EH (cell line): ENCODE measurements at places on chromosomes 3 and 15.
A peak's percentile ranks its signal among the peaks of the same experiment; 100 is the strongest.

DNA sequence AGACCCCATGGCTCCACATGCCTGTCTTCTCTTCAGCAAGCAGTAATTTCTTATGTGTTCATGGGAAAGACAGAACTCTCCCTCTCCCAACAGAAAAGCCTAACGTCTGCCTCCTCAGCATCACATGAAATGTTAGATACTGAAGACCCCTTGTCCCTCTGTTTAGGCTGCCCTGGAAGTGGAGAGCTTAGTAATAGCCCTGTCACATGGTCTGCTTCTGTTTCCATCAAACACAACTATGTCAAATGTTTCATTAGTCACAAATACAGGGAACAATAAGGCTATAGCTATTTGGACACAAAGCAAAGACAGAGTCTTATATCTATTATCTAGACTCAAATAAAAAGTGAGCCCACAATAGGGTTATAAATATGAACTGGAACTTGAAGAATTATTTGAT lies 190.3 kb upstream of the TRIM42 start:
- DNase-seq = no peak

GRCh38 chr15:72176159-72176558 lies 21.4 kb downstream of the GRAMD2A start:
- DNase-seq = no peak

DNA sequence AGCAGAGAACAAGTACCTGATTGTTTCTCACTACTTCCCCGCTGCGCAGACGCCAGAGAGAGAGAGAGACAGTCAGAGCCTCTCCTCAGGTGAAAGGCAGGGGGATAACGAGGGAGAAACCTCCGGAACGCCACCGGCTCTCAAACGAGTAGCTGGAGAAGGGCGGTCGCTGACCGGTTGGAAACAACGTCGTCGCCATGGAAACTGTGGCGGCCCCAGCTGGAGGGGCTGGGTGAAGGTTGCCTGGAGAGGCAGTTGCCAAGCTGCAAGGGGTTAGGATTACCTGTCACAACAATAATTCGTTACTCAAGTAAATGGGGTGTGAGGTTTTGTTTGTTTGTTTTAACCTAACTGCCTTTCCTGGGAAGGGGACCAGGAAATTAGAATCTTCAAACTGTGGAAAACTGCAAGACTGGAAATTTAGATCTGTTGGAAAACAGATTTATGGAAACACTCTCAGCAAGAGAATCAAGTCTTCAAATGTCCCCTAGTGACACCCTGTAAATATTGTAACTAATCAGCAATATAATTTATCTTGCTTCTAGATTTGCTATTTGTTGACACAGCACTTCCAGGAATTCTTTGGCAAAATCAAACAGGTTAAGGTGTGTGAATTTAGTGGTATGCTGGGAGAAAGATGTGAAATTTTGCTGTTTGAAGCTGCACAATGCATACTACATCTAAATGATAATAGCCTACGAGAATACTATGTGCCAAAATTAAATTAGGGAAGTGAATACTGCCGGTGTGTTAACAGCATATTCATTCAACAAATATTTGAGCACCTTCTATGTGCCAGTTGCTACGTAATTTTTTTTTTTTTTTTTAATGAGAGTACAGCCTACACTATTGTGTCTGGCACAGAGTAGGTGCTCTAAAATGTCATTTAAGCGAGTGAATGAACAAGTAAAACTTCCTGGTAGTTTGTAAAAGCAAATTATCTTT lies at the start of gene DNAH12:
DNAH12 (minus strand) TSS at position 164 of the 945 bp plus-strand sequence. CDS start 1,474 bp downstream, outside the sequence.
- peak; percentile 23 for DNase-seq

DNA sequence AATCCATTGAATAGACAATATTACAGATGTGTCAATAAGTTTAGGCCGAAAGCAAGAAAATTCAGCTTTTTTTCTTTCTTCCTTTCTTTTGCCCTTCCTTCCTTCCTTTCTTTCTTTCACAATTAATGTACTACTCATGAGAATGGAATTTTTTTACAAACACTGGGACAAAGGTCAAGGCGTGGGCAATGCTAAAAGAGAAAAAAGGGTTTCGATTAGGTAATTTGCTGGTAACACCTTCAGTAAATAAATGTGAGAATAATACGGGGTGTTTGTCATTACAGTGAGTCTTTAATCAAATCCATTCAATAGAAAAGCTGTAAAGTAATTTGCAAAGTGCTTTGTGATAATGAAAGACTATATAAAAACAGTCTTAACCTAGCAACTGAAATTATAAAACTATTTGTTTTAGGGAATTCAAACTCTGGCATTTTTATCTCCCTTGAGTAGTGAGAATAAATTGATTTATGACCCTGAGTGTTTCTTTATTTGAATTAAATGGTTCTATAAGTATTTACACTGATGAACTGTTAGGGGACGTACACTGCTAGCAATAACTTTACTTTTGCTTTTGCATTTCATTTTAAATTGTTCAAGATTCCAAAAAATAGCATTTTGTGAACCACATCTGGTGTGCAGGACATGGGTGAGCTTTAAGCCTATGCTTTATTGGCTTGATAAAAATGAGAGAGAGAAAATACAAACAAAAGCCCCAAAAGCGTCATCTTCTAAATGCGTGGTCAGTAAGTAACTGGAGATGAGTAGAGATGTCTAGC lies 104.2 kb upstream of the THRB start:
- peak; percentile 19 for DNase-seq

- DNase-seq = no peak
These were observed 26.8 kb downstream of the EID1 start for GRCh38 chr15:48904758-48905157.

DNA sequence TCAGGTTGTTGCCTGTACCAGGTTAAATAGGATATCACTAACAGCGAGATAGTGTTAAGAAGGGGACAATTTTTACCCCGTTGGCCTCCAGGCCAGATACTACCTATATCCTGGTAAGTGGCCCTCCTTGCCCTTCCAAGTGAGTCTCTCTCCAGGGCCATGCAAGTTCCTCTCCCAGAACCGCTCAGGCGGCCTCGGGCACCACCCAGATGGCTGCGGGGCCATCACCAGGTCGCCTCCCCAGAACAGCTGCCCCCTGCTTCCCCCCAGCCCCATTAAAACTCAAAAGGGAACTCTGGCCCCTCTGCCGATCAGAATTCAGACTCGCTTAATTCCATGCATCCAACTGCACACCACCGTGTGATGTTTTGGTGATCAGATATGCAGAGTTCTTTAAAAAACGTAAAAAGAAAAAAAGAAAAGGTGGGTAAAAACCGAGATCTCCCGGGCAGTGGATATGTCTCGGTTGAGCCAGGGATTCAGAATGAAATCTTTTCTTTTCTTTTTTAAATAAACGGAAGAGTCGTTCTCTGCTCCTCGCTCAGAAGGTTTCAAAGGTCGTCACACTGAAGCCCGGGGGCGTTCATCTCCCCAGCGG lies 1.9 kb upstream of the TRIM71 start:
- no peak for DNase-seq
